Upper lobe of left lung (tissue), 6 donors: ENCODE measurements at places on chromosomes 5 and 9. TPM values are rescaled to one million over a fixed set of nuclear protein-coding genes. Genes with fewer than 3 reads are reported as not detected.

DNA sequence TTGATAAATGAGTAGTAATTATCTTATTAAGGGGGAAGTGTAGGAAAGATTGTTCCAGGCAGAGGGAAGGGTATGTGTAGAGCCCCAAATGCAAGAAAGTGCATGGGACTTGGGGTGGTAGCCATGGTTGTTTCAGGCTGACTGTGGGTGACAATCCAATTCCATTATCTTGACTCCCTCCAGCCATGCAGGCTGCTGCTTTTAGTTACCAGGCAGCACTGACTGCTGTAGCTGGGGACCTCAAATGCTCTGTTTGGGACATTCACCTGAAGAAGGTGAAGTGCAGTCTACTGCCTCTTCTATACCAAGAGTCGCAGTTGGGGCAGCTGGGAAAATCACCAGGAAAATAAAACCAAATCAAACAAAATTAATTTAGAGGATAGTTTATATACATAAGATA, 102.4 kb upstream of the NR3C1 start:
- H3K27me3 ChIP-seq: no peaks in the 10 kb centered on the region
- H3K36me3 ChIP-seq: no peaks in the 10 kb centered on the region
- H3K4me1 ChIP-seq: no peaks in the 10 kb centered on the region
- H3K4me3 ChIP-seq: no peak overlapping the region
- no peak overlapping the region for H3K27ac ChIP-seq

Gene GAS1
- 25.6 TPM for total RNA-seq

Gene GALNT12
- 89.1 TPM for total RNA-seq

- no peaks in the 10 kb centered on the region for H3K27me3 ChIP-seq
- no peak overlapping the region for H3K4me3 ChIP-seq
- H3K4me1 ChIP-seq: no peaks in the 10 kb centered on the region
- DNase-seq: no peak
Measured at GRCh38 chr9:120212853-120213200, 367.1 kb downstream of the CDK5RAP2 start.

DNA sequence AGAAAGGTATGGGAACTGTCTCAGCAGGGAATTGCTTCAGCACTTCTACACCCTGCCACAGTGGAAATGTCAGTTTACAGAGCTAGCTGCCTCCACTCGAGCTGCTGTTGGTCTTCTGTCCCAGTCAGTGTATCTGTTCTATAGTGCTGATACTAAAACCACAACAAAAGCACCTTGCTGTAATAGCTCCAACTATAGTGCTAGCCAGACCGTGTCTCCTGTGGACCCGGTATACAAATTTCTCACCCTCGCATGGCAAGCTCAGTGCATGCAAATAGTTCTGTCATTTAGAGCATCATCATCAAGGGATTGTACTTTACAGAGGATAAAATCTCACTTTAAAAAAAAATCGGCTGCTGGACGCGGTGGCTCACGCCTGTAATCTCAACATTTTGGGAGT, 51.5 kb upstream of the IQGAP2 start:
- no peaks in the 10 kb centered on the region for H3K27me3 ChIP-seq
- no peak overlapping the region for H3K4me3 ChIP-seq
- DNase-seq: no peak
- no peak overlapping the region for H3K27ac ChIP-seq
- H3K36me3 ChIP-seq: no peaks in the 10 kb centered on the region
- H3K4me1 ChIP-seq: no peaks in the 10 kb centered on the region
